NCI-H1092 (cell line): ENCODE measurements at places on chromosomes 13 and 19.

DNA sequence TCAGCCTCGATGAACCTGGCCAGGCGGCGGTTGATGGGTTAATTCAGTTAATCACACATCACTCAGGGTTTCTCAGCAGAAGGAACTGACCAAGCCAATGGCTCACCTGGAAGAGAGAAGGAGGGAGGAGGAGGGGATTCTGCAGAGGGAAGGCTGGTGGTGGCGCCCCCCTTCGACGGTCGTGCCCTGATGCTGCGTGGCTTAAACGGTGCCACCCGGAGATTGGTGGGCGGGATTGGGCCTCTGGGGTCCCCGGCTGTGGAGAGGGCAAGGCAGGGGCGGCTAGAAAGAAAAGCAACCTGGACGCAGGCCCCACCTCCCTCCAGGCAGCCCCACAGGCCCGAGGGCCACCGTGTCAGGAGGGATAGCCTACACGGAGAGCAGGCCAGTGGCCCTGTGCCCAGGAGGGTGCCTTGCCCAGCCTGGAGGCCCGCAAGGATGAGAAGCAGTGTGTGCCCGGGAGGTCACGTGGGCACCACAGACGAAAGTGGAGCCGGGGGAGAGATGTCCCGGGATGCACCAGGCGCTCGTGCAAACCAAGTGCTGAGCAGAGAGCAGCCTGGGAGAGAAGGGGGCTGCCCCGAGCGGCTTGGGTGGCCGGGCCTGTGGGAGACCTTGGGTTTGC lies 16.0 kb downstream of the CSNK1G2 start:
- DNase-seq = no peak

DNA sequence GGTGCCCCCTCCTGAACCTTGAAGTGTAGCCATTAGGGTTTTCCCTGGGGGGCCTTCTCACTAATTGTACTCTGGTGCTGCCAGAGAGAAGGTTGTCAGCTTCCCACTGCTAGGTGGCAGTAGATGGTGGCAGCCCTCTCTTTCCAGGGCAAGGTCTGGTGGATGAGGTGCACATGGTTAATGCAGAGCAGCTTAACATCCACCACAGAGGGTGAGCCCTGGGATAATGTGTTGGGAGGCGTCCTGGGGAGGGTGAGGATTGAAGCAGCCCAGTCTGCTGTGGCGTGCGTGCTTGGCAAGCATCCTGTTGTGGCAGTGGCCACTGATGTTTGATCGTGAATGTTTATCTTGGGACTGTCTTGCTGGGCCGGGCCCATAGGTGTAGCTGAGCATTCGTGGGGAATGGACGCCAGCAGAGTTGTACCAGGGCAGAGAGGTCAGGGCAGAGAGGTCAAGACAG lies 5.8 kb downstream of the EGLN2 start:
- no peak for DNase-seq

- DNase-seq = no peak
These were observed 352.4 kb downstream of the KLF5 start for GRCh38 chr13:73411067-73411809.

DNA sequence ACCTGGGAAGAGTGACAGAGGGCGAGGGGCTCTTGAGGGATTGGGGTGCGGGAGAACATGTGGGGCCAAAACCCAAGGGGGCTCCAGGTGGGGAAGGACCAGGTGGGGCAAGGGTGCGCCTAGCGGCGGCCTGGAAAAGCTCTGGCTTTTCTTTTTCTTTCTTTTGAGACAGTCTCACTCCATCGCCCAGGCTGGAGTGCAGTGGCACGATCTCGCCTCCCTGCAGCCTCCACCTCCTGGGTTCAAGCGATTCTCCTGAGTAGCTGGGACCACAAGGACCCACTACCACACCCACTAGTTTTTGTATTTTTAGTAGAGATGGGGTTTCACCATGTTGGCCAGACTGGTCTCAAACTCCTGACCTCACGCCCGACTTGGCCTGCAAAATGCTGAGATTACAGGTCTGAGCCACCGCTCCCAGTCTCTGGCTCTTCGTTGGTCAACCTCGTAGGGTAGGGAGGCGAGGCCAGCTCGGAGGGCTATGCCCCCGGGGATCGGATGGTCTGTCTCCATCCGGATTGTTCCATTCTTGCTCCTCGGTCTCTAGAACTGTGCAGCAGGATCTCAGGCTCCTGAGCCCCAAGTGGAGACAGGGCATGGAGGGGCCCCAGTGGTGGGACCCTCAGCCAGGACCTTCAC lies 3.7 kb downstream of the GADD45B start:
- DNase-seq = no peak

GRCh38 chr19:12828494-12828893 lies 5.9 kb downstream of the RTBDN start:
- DNase-seq = peak; percentile 76

DNA sequence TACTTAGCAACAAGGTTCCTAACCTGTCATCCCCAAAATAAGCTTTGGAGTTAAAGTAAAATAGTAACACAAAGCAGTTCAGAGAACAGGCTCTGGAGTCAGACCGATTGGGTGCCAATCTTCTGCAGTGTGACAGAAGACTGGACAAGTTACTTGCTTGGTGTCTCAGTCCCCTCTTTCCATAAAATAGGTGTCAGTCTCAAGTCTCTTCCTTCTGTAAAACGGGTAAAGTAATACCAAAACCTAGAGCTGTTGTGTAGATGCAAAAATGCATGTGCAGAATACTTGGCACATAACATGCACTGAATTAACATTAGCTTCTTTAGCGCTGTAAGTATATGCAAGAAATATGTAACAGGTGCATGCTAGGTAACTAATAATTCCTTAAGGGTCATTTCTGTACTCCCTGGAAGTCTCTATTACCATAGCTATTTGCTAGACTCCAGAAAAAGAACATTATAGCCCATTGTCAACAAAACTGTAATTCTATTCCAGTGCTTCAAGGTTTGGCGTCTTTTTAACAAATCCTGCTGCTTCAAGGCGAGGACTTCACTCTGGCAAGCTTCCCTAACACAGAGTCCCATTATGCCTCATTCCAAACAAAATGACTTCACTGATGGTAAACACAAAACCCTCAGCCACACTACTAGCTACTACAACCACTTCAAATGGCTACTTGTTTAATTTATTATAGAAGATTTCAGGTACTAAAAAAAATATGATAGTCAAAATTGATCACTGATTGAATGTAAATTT lies 32.8 kb downstream of the ELF1 start:
- DNase-seq = no peak

- DNase-seq = no peak
These were observed 1657.0 kb upstream of the PRR20A start for GRCh38 chr13:55483626-55484158.

GRCh38 chr13:90185734-90186133 lies 1161.8 kb upstream of the MIR17HG start:
- no peak for DNase-seq

DNA sequence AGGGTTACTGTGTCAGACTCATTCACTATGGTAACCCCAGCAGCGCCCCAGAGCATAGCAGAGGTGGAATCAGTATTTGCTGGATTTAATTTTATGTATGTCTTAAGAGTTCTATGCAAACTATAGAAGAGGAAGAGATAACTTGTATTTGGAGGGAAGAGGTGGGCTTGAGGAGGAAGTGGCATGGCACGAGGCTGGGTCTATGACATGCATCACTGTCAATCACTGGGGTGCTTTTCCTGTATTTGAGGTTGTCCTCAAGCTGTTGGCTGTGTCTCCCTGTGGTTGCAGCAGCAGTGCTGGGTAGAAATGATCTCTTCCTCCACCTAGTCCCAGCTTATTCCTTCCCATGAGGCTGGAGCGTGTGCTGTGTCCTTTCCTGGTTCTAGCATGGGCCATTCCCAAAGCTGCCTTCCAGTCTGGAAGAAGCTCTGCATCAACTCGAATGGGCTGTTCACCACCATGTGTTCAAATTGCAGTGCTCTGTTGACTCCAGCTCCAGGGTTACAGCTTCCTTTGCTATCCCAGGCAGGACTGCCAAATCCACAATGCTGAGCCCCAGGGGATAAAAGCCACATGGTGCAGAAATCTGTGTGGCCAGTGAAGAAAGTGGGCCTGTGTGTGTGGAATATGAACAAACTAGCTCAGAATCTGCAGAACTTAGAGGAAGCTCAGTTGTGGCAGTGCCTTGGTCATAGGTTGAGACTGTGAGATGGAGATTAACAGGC lies 73.1 kb upstream of the MTIF3 start:
- DNase-seq = no peak

GRCh38 chr19:55279770-55280643 lies at the start of gene HSPBP1:
Gene HSPBP1, minus strand, starts transcription at chr19:55280110. Its CDS starts 502 bp downstream, at chr19:55279608.
- peak; percentile 81 for DNase-seq

DNA sequence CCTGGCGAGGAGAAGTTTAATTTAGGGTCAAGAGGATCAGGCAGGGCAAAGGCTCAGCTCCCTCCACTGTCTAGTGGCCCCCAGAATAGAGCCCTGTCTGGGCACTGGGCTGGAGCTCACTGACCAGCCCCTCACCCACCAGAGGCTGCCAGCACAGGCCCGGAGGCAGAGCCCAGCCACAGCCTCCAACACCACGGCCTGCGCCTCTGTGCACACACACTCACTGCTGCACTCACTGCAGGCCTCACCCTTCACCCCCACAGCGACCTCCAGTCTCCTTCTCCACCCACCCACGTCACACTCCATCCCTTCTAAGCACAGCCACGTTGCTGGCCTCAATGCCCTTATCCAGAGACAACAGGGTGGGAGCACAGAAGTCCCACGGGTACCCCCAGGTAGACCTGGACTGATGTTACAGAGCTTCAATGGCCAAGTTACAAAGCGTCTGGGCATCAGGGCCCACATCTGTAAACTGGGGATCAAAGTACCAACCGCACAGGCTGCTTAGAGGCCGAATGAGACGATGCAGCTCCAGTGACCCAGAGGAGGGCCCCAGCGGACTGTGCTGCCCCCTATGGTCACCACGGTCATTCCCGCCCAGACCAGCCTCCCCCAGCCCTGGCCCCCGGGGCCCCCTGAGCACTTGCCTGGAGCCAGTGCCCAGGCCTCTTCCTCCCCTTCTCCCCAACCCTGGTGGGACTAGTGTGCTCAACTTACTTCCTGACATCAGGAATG lies 4.5 kb upstream of the PRKD2 start:
- DNase-seq = no peak

DNA sequence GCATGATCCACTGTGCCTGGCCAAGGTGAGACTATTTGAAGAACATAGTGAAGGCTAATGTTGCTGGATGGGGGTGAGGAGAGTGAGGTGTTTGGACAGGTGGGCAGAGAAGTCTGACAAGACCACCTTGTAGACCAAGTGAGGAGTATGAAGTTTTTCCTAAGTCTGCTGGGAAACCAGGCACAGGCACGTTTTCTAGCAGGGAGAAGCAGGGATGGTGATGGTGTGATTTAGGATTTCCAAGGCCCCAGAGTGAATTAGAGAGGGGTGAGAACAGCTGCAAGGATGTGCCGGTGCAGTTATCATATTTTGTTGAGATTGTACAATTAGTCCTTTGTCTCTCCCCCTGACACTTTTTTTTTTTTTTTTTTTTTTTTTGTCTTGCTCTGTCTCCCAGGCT lies 5.6 kb upstream of the PKN1 start:
- DNase-seq = no peak

GRCh38 chr13:91355099-91355825 lies 7.8 kb downstream of the MIR17HG start:
- DNase-seq = no peak

GRCh38 chr19:47267350-47267759 lies 7.3 kb upstream of the INAFM1 start:
- DNase-seq = no peak

GRCh38 chr19:51746731-51747130 lies 4.9 kb downstream of the FPR1 start:
- no peak for DNase-seq

DNA sequence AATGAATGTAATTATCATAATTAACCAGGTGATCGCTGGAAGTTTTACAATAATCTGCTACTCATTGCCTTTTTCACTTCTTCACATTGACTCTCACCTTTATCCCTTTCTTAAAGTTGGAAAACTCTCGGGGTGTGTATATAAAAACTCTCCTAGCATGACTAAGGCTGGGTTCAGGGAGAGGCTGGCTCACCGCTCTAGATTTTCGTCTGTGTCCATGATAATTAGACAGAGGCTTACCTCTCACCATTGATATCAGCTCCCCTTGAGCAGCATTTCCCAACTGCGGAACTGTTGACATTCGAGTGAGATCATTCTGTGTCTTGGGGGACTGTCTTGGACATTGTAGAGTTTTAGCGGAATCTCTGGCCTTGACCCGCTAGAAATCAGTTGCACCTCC lies 39.4 kb downstream of the NFIX start:
- no peak for DNase-seq

DNA sequence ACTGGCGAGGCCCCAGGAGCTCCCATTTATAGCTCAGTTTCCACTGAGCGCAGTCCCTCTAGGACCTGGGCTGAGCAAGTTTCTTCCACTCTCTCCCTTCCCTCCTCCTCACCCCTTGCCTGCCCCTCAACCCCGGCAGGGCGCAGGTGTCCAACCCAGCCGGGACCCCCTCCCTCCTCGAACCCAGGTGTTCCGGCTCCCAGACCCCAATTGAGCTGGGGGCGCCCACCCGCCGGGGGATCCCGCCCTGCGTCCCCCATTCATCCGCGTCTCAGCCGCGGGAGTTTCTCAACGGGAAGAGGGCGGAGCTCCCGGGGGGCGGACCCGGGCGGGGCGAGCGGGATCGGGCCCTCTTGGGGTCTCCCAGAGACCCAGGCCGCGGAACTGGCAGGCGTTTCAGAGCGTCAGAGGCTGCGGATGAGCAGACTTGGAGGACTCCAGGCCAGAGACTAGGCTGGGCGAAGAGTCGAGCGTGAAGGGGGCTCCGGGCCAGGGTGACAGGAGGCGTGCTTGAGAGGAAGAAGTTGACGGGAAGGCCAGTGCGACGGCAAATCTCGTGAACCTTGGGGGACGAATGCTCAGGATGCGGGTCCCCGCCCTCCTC lies at the start of gene KIRREL2:
Gene KIRREL2, plus strand, starts transcription at position 366 of the 604 bp plus-strand sequence. Its CDS starts 209 bp downstream, at position 575.
- DNase-seq = no peak

DNA sequence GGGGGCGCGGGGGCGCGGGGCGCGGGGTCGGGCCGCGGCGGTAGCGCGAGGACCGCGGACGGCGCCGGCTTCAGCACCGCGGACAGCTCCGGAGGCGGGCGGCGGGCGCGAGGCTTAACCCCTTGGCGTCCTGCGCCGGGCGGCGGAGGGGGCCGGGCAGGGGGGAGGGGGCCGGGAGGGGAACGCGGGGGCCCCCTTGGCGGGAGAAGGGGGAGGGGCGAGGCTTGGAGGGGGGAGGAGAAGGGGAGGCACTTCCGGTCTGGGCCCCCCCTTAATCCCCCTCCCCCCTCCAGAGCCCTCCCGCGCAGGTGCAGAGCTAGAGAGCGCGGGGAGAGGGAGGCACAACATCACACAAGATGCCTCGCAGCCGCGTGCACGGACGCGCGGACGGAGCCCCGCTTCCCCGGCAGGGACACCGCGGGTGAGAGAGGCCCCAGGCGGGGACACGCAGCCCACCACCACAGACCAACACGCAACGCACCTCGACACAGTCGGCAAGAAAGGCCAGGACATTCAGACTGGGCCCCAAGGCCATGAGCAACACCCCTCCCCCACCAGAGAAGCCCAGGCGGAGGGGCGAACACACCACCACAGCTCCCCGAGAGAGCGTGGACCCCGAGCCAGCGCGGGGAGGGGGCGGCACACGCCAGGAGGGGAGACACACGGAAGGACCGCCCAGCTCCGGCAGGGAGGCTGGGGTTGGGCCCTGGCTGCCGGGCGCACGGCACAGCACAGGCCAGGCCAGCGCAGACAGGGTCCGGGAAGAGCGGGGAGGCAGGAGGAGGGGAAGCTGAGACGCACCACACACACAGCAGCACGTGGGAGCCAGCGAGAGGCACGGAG lies 24.1 kb downstream of the SHANK1 start:
- peak; percentile 40 for DNase-seq

GRCh38 chr13:41631296-41631965 lies 174.1 kb downstream of the RGCC start:
- DNase-seq = no peak
